ENCODE measurements at places on chromosomes 16 and 17.

- DNase-seq = no peak
Measured at GRCh38 chr17:45410144-45411091, 22.3 kb downstream of the ARHGAP27 start.

DNA sequence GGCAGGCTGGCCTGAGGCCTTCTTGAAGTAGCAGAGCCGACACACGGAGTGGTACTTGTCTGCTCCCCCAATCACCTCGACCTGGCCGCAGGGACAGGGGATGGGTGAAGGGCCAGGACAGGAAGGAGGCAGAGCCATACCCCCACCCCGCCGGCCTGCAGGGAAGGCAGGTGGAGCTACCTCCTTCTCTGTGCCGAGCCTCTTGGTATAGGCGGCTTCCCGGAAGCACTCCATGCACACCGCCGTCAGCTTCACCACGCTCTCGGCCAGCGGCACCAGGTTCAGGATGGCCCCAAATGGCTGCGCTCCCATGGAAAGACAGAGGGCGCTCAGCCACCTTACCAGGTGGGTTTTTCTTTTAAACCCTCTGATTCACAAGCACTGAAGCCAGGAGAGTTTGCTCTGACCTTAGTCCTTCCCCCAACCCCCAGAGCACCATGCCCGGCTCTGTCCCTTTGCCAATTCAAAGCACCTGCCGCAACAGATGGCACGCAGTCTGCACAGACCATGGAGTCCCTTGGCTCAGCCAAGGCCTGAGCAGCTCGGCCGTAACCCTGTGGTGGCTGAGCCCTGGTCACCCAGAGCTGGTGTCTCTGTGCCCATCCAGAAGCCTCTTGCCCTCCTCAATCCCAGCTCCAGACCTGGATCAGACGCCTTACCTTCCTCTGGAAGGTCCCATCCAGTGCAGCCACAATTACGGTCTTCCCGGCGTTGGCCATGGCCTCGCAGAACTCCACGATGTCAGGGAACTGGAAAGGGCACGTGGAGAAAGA, 6.7 kb downstream of the SYNGR2 start:
- peak; percentile 44 for DNase-seq

DNA sequence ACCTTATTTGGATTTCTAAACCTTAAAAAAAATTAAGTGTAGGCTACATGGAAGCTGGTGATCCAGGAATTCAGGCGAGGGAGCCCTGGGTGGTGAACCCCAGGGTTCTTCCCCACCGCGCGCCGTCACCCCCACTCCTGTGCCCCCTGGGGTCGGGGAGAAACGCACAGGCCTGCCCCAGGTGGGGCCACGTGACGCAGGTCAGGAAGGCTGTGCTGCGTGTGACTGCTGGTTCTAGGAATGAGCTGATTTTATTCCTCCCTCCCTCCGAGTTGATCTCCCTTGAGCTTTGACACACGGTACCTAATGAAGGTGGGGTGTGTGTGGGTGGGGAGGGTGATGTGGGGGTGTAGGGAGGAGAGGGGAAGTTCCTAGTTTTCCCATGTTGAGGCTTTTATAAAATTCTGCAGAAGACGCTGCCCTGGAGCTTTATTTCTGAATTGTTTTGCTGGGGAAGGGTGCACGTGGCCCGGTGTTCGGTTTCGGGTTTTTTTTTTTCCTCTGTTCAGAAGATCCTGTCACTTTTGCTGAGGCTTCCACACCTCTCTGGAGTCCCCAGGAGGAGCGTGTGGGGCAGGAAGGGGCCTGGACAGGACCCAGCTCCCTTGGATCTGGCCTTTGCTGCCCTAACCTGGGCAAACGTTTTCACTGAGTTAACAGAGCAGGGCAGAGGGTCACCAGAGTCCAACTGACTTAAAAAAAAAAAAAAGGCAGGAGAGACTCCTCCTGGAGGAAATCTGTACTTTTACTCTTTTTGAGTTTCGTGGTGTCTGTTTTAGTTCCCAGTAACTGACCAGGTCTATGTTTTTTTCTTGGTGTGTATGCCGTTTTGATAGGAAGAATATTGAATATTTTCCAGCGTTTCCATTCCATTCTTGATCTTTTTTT, 55.8 kb upstream of the GSE1 start:
- no peak for DNase-seq

- DNase-seq = peak; percentile 72
Measured at GRCh38 chr17:57916925-57917858, 38.0 kb downstream of the CUEDC1 start.

GRCh38 chr17:36590082-36590481, 1.6 kb upstream of the DHRS11 start:
- no peak for DNase-seq

DNA sequence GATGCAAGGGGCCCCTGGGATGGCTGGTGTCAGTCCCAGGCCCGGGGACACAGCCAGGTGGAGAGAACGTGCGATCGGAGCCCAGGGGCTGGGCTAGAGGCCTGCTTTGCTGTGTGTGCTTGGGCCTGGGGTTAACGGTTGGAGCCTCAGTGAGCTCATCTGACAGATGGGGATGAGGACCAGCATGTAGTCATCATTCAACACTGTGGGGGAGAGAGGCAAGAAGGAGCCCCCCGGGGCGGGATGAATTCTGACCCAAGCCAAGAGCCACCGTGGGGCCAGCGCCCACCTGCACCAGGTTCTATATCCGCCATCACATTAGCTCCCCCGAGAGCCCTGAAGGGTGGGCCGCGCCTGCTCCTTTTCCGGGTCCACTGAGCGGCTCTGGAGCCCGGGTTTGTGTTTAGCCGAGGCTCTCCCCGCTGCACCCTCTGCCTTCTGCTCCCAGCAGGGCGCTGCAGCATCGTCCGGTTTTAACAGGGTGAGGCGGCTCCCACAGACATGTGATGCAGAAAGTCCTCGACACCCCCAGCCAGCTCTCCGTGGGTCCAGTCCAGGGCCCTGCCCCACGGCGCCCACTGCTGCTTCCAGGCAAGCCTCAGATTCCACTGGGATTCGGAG, 365.7 kb downstream of the SEC14L1 start:
- DNase-seq = no peak

- DNase-seq = no peak
Measured at GRCh38 chr16:31870809-31871208, 2.8 kb upstream of the ZNF267 start.

- no peak for DNase-seq
Measured at GRCh38 chr17:43033948-43034881, 9.2 kb downstream of the RND2 start.

GRCh38 chr16:990516-991291, 9.1 kb downstream of the SOX8 start:
- no peak for DNase-seq

DNA sequence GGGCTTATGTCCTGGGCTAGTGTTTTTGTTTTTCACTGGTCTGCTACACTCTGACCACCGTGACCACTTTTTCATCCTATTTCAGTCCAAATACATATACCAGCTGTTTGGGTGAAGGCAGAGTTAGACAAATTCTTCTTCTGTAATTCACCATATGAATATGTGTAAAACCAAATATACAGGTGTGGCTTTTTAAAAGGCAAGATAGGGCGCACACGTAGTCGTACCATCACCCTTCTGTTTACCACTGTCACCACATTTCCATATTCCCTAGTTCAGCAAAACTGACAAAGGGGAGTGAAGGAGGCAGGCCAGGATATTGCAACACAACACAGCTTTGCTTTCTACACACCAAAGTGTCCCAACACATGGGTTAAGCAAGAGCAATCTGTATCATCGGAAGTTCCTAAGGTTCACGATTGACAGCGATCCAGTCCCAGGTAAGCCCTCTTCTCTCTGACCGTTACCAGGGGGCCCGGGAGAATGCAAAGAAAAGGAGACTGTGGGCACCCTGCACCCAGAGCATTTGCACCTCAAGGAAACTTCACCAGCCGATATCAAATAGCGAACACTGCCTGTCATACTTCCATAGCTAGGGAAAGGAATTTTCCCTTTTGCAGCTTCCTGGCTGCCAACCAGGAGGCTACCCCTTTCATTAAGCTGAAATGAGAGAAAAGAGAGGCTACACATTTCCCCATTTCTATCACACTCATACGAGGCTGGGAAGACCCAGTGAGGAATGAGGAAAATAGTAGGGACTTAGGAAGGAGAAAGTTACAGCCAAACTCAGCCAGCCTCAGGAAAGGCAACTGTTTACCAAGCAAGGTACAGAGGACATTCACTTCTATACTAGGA, 23.1 kb downstream of the CREBBP start:
- no peak for DNase-seq

GRCh38 chr16:67749436-67750078, 30.4 kb upstream of the GFOD2 start:
- DNase-seq = no peak

DNA sequence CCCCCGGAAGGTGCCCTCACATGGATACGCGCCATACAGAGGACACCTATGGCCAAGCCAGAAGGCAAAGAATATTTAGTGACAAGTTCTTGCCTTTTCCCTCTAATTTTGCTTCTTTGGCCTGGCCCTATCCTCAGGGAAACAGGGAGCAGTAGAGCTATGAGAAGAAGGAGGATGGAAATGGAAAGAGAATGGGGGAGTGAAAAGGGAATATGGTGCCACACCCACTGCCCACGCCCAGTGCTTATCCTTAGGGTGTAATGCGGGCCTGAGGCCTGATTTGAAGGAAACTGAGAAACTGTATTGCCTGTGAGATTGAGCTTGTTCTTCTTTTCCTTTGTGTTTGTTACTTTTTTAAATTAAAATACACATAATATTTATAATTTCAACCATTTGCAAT, 255.1 kb downstream of the HS3ST3A1 start:
- no peak for DNase-seq

- DNase-seq = peak; percentile 36
Measured at GRCh38 chr17:17494870-17495535, 1.2 kb downstream of the RASD1 start.

DNA sequence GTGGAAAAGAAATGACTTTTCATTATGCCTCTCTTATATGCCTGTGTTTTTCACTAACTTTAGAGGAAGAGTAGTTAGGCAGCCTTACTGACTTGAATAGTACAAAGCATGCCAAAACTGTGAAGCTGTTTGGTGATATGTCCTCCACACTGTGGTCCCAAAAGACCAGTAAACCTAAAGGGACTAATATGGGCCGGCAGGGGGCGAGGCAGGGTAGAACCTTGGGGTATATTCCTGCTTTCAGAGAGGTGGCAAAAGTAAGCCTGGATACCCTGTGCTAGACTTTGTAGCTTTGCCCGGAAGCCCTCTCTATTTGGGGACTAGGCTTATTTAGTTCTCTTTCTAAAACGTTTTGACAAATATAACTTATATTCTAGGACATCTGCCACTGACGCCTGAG, 36.5 kb upstream of the VWA3A start:
- no peak for DNase-seq

- DNase-seq = no peak
Measured at GRCh38 chr17:71145486-71145885, 975.3 kb upstream of the SOX9 start.

DNA sequence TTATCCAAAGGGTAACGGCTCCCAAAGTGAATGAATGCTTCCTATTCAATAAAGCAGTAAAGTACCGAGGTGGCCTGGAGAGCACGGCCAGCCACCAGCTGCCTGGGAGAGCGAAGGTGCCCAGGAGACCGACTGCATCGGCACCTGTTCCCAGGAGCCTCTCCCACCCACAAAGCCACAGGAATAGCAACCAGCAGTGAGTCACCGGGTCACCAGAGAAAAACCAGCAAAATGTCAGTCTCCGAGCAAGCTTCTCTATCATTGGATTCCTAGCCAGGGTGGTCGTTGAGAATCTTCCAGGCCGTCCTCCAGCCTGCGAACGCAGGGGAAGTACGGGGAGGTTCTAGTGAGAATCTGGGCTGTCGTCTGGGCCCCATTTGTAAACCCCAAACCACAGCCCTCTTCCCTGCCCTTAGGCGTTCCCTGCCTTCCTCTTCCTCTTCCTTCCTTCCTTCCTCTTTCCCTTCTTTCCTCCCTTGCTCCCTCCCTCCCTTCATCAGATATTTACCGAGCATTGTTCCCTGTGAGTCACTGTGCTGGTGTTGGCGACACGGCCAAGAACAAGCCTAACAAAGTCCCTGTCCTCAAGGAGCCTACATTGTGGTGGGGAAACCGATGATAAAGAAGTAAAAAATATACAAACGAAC, 114.6 kb downstream of the SLC39A11 start:
- DNase-seq = no peak

DNA sequence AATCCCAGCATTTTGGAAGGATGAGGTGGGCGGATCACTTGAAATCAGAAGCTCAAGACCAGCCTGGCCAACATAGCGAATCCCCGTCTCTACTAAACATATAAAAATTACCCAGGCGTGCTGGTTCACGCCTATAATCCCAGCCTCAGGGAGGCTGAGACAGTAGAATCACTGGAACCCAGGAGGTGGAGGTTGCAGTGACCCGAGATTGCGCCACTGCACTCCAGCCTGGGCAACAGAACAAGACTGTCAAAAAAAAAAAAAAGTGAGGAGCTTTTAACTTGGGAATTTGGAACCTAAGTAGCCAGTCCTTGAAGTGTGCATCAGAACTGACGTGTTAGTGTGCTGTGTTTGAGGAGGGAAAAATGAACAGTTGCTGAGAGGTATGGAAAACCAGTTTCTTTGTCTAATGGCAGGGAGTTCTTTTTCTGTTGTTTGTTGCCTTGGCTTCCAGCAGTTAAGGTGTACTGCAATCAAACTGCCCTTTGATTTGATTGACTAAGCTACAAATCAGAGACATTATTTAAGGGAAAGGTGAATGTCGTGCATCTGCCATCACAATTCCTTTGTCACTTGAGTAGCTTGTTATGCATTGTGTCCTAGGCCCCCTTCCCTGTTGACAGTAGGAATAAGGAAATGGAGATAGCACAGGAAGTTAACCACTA, 8.6 kb upstream of the DUSP14 start:
- no peak for DNase-seq

DNA sequence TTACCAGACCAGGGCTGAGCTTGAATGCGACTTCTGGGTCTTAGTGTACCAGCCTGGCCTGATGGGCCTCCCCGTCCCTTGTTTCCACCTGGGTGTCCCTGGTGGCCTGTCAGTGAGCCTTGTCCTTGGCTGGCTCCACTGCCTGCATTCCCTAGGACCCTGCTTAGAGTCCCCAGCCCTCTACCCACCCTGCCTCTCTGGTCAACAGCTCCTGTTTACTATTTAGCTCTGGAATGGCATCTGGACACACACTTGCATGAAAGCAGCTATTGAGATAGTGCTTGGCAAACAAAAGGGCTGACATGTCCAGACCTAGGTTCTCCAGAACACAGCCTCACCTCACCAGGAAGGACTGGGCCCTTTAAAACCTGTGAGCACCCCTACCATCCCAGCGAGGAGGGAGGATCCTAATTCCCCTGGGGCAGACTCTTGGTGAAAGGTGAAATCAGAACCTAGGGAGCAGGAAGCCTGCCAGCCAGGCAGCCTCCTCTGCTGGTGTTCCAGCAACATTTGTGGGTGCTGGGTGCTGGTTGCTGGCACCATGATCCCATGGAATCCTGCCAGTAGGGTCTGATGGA, 38.8 kb downstream of the RAI1 start:
- no peak for DNase-seq
